ENCODE measurements at places on chromosomes 3 and 15.

DNA sequence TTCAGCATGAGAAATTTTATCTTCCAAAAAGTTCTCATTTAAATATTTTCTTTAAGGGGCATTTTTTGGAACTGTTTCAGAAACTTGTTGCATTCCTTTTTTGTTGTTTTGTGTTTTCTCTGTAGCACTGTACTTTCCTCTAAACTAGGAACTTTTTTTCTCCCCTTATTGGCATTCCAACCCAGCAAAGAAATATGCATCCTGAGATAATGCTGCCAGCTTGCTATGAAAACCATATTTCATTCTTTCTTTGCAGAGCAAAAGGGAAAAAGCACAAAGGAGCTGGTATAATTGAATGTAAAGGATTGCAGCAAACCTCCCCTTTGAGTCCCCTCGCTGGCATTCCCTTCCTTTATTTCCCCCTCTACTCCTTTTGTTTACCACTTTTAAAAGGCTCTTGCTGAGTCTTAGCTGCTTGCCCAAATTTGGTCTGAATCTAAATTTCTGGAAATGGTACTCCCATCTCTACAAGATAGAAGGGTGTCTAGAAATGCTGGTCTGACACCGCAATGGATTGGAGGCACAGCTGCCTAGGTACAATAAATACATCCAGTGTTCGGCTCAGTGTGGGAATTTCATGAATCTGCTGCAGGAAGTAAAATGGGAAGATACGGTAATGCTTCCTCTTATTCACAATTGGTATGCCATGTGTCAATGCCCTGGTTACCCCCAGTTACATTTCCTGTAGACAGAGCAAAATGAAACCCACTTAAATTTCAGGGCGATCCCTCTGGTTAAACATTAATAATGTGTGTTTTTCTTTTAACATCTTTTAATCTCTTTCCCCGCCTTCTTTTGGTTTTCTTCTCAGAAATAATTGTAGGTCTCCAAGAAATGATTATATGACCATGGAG lies 156.6 kb downstream of the MEIS2 start:
- no peak overlapping the region for H3K4me3 ChIP-seq
- H3K36me3 ChIP-seq = no peaks in the 10 kb centered on the region
- H3K27me3 ChIP-seq = no peaks in the 10 kb centered on the region
- no peak for DNase-seq

GRCh38 chr15:69861331-69862171 lies 236.2 kb downstream of the TLE3 start:
- DNase-seq = peak; percentile 46
- H3K27me3 ChIP-seq = no peaks in the 10 kb centered on the region
- no peak overlapping the region for H3K4me3 ChIP-seq
- no peak overlapping the region for H3K27ac ChIP-seq

- H3K27ac ChIP-seq = no peak overlapping the region
- no peaks in the 10 kb centered on the region for H3K36me3 ChIP-seq
- H3K4me1 ChIP-seq = peaks cover 29% of the 10 kb centered on the region
- no peak for DNase-seq
- H3K27me3 ChIP-seq = no peaks in the 10 kb centered on the region
These were observed 32.8 kb upstream of the LRTM1 start for GRCh38 chr3:54960701-54961100.

DNA sequence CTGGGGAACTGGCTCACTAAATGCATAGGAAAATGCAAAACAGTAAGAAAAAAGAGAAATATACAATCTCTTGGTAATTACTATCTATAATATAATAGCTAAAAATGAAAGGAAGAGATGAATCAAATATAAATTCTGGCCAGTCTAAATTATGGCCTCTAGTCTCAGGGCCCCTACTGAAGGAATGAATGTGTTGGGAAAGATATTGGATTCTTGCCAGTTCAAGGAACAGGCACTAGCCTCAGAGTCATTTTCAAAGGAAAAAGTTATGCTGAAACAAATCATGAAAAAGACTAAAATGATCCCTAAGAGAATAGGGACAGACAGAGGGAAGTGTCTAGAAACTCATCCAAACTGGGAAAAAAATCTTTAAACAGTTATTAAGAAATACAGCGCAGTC lies 62.4 kb downstream of the C3orf80 start:
- no peaks in the 10 kb centered on the region for H3K27me3 ChIP-seq
- no peak overlapping the region for H3K27ac ChIP-seq
- H3K4me3 ChIP-seq = no peak overlapping the region
- H3K4me1 ChIP-seq = no peaks in the 10 kb centered on the region
- no peaks in the 10 kb centered on the region for H3K36me3 ChIP-seq

- no peak overlapping the region for H3K27ac ChIP-seq
- no peak overlapping the region for H3K4me3 ChIP-seq
- DNase-seq = no peak
- no peaks in the 10 kb centered on the region for H3K27me3 ChIP-seq
These were observed 11.5 kb upstream of the NEK10 start for GRCh38 chr3:27380433-27381357.

DNA sequence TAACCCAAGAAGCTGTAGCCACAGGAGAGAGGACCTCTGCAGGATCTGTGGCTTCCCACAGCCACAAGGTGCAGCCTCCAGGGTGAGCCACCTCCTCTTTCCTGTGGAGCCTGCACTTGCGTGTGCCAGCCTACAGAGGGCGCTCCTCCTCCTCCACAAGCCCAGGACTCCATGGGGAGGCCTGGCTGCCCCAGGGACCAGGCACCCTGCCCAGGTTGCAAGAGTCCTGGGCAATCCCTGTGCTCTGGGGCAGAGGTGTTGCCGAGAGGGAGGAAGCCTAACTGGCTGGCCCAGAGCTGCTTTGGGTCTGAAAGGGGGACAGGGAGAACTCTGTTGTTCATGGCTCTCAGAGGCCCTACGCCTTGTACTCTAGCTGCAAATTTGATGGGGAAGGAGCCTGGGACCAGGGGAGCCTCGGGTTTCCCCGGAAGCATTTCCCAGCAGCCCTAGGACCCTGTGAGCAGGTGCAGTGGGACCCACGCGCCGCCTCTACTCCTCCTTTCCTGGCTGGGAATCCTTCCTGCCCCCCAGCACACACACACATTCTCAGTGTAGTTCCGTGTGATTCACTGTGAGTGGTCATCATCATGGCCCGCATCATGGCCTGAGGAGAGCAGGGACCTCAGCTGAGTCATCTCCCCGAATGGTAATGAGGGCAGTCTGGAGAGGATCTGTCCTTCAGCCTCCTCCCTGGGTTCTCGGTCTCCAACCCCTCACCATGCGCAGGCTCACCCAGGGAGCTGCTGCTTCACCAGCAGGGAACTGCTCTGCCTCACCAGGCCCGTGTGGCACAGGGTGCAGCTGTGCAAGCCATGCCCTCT lies 24.3 kb downstream of the TBC1D21 start:
- no peaks in the 10 kb centered on the region for H3K4me1 ChIP-seq
- H3K36me3 ChIP-seq = no peaks in the 10 kb centered on the region
- H3K4me3 ChIP-seq = no peak overlapping the region
- H3K27ac ChIP-seq = no peak overlapping the region
- peak; percentile 37 for DNase-seq

GRCh38 chr3:132867956-132868355 lies 145.7 kb upstream of the NPHP3 start:
- H3K4me1 ChIP-seq = no peaks in the 10 kb centered on the region
- no peaks in the 10 kb centered on the region for H3K36me3 ChIP-seq
- no peak overlapping the region for H3K4me3 ChIP-seq

DNA sequence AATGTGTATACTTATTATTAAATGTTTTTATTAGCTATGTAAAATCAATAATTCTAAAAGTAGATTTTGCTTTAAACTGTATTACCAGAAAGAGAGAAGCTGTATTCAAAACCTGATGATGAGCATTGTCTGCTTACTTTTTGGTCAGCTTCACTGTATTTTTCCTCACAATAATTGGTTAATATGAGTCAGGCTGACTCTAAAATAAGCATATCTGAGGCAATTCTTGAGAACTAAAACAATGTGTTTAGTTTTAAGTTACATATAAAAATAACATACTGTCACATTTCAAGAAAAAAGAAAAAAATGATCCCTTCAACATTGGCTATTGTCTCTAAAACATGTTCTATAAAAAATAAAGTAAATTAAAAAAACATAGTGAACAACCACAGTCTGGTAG lies 66.1 kb downstream of the EPHA3 start:
- no peak for DNase-seq
- H3K36me3 ChIP-seq = no peaks in the 10 kb centered on the region
- H3K4me3 ChIP-seq = no peak overlapping the region
- no peaks in the 10 kb centered on the region for H3K4me1 ChIP-seq

DNA sequence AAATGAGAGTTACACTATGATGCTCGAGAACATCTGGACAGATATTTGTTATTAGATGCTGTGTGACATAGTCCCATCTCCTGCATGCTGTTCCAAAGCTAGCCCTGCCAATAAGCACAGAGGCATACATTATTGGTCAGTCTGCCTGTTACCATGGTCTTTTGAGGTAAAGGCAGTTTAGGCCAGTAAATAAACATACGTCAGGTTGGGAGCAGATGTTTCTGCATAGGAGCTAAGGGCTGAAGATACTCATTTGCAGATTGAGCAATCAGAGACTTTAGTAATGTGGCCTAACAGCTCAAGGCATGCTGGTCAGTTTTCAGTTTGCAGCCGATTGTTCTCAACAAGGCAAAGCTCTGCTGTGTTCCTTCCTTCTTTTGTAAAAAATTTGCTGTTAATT lies 192.9 kb downstream of the ADAMTSL3 start:
- no peaks in the 10 kb centered on the region for H3K27me3 ChIP-seq
- no peak for DNase-seq
- H3K4me3 ChIP-seq = no peak overlapping the region

- H3K27me3 ChIP-seq = no peaks in the 10 kb centered on the region
- no peak overlapping the region for H3K4me3 ChIP-seq
- H3K36me3 ChIP-seq = no peaks in the 10 kb centered on the region
- DNase-seq = no peak
- no peaks in the 10 kb centered on the region for H3K4me1 ChIP-seq
- no peak overlapping the region for H3K27ac ChIP-seq
These were observed 76.3 kb upstream of the COL8A1 start for GRCh38 chr3:99562138-99562537.

GRCh38 chr3:52228266-52228665 lies 2.8 kb upstream of the TLR9 start:
- H3K36me3 ChIP-seq = peaks cover 55% of the 10 kb centered on the region
- no peak overlapping the region for H3K4me3 ChIP-seq
- DNase-seq = no peak
- H3K27ac ChIP-seq = no peak overlapping the region

- H3K27ac ChIP-seq = no peak overlapping the region
- no peak overlapping the region for H3K4me3 ChIP-seq
- H3K36me3 ChIP-seq = no peaks in the 10 kb centered on the region
- no peaks in the 10 kb centered on the region for H3K4me1 ChIP-seq
- H3K27me3 ChIP-seq = no peaks in the 10 kb centered on the region
These were observed 69.4 kb upstream of the PFN2 start for GRCh38 chr3:150040097-150040496.

- no peak overlapping the region for H3K4me3 ChIP-seq
- H3K27ac ChIP-seq = peak overlapping the region; percentile 94
- H3K4me1 ChIP-seq = peaks cover 76% of the 10 kb centered on the region
- no peaks in the 10 kb centered on the region for H3K27me3 ChIP-seq
- DNase-seq = peak; percentile 96
These were observed 55.6 kb downstream of the SMAD3 start for GRCh38 chr15:67120839-67121643.

- H3K4me3 ChIP-seq = no peak overlapping the region
- DNase-seq = no peak
- no peaks in the 10 kb centered on the region for H3K4me1 ChIP-seq
- H3K27me3 ChIP-seq = no peaks in the 10 kb centered on the region
These were observed 16.9 kb downstream of the PPP2R3A start for GRCh38 chr3:135982404-135982761.

GRCh38 chr3:169394316-169394715 lies 269.2 kb downstream of the MECOM start:
- H3K4me1 ChIP-seq = no peaks in the 10 kb centered on the region
- no peaks in the 10 kb centered on the region for H3K36me3 ChIP-seq
- no peak overlapping the region for H3K27ac ChIP-seq
- no peak for DNase-seq
- no peak overlapping the region for H3K4me3 ChIP-seq

DNA sequence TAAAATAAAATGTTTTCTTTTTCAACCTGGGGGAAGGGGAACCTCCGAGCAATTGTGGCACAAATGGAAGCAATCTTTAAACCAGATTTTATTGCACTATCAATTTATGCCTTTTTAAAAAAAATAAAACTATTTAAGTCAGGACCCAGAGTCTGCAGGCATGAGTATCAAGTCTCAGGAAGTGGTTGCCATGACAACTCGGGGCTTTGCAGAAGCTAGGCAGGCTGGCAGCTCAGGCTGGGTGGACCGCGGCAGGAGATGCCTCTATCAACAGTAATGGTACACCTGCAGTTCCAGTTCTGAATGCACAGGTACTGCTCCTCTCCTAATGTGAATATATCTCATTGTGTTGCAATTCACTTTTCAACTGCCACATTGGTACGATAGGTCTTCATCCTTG lies 447.7 kb downstream of the GABRG3 start:
- no peak for DNase-seq
- H3K36me3 ChIP-seq = no peaks in the 10 kb centered on the region
- no peak overlapping the region for H3K27ac ChIP-seq
- no peaks in the 10 kb centered on the region for H3K4me1 ChIP-seq

GRCh38 chr3:167814441-167814951 lies 79.0 kb downstream of the SERPINI1 start:
- no peak overlapping the region for H3K27ac ChIP-seq
- no peaks in the 10 kb centered on the region for H3K4me1 ChIP-seq
- DNase-seq = no peak
- no peaks in the 10 kb centered on the region for H3K27me3 ChIP-seq
- no peak overlapping the region for H3K4me3 ChIP-seq

GRCh38 chr15:67183443-67184169 lies 70.9 kb downstream of the AAGAB start:
- no peaks in the 10 kb centered on the region for H3K27me3 ChIP-seq
- no peak for DNase-seq
- peaks cover 62% of the 10 kb centered on the region for H3K36me3 ChIP-seq
- peaks cover 10% of the 10 kb centered on the region for H3K4me1 ChIP-seq
- no peak overlapping the region for H3K27ac ChIP-seq
- H3K4me3 ChIP-seq = no peak overlapping the region

- no peak for DNase-seq
- no peak overlapping the region for H3K4me3 ChIP-seq
- H3K27ac ChIP-seq = no peak overlapping the region
- H3K4me1 ChIP-seq = no peaks in the 10 kb centered on the region
- H3K27me3 ChIP-seq = no peaks in the 10 kb centered on the region
These were observed 309.1 kb downstream of the KCNH8 start for GRCh38 chr3:19457449-19457848.
